ENCODE measurements at places on chromosomes 7 and 10.

- DNase-seq: no peak
Observed at GRCh38 chr10:90929179-90929578, 8.3 kb upstream of the ANKRD1 start.

GRCh38 chr7:47179812-47180515 is 401.9 kb downstream of the TNS3 start:
- no peak for DNase-seq

- no peak for DNase-seq
Observed at GRCh38 chr7:40525764-40526163, 391.0 kb downstream of the SUGCT start.

DNA sequence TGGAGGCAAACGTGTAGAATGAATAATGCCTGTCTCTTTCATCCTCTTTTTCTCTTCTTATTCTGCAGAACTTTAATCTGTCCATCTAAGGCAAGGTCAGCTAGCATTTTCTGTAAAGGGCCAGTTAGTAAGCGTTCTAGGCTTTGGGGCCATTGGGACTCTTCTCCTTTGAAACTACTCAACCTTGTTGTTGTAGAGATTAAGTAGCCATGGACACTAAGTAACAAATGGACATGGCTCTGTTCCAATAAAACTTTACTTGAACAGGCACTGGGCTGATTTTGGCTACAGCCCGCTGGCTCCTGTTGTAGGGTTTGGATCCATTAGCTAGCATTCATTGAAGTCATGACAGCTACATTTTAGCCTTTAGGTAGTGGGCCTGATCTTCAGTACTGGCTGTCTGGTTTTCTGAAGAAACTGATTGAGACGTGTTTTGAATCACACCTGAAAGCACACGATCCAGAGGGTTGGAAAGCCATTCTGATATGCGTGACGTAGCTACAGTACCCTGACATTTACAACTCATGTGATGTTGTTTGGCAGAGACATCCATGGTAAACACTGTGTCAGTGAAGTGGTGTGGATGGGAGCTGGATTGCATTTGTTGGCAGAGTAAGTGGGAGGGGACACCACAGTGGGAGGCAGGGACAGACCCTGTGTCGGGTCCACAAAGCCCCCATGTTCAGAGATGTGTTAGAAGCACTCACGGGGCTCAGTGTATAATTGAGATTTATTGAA is 92.5 kb downstream of the MTPN start:
- DNase-seq: no peak

GRCh38 chr7:23175938-23176337 is 5.9 kb upstream of the NUP42 start:
- DNase-seq: no peak

- no peak for DNase-seq
Observed at GRCh38 chr10:90204956-90205314, 503.5 kb downstream of the KIF20B start.

DNA sequence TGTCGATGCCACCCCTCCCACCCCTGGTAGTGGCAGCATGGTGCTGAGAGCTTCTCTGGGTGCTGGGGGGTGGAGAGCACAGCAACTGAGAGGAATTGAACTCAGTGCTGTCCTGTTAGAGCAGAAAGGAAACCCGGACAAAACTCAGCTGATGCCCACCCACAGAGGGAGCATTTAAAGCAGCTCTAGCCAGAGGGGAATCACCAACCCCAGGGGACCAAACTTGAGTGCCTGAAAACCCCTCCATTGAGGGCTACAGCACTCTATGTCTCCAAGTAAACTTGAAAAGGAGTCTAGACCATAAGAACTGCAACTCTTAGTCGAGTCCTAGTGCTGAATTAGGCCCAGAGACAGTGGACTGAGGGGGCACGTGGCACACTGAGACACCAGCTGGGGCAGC is 16.8 kb upstream of the FOXI2 start:
- no peak for DNase-seq

DNA sequence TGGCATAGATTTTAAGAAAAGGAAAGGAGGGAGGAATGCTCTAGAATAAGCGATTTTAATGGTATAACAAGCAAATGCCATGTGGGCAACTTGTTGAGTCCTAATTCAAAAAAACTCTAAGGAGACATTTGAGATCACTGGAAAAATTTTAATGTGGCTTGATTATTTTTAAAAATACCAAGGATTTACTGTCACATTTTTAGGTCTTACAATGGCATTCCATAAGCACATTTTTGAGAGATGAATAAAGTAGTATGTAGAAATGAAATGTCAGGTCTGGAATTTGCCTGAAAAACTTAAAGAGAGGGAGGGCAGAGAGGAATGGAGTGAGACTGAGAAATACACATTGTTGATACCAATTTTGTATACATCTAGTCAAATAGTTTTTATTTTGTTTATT is 20.3 kb downstream of the NCAPG2 start:
- DNase-seq: no peak

DNA sequence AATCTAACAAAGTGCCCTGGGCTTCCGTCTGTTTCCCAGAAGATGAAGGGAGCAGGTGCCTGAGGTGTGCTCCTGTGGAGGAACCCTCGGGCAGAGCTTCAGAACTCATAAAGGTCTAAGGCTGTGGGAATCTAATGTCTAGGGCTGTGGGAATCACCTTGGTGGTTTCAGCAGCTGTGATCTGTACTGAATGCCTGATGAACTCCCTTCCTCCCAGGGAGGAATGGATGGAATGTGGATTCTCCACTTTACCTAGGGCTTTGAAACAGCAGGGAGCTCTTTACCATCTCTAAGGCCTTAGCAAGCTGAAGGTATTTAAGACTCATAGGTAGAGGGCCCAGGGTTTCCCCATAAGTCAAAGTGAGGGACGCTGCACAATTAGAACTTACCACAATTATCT is 36.0 kb upstream of the SEMA3E start:
- DNase-seq: no peak

- DNase-seq: no peak
Observed at GRCh38 chr10:44517635-44518034, 132.7 kb upstream of the CXCL12 start.

GRCh38 chr10:48708144-48708543 is 23.5 kb downstream of the WDFY4 start:
- DNase-seq: no peak

- no peak for DNase-seq
Observed at GRCh38 chr10:24606021-24606420, 117.7 kb downstream of the ARHGAP21 start.

GRCh38 chr7:5528815-5529442 is 105.3 kb upstream of the TNRC18 start:
- DNase-seq: no peak

GRCh38 chr10:18658271-18659124 is 733 bp upstream of the ARL5B start:
- DNase-seq: no peak

GRCh38 chr7:79308192-79308591 is 145.3 kb downstream of the MAGI2 start:
- DNase-seq: no peak

DNA sequence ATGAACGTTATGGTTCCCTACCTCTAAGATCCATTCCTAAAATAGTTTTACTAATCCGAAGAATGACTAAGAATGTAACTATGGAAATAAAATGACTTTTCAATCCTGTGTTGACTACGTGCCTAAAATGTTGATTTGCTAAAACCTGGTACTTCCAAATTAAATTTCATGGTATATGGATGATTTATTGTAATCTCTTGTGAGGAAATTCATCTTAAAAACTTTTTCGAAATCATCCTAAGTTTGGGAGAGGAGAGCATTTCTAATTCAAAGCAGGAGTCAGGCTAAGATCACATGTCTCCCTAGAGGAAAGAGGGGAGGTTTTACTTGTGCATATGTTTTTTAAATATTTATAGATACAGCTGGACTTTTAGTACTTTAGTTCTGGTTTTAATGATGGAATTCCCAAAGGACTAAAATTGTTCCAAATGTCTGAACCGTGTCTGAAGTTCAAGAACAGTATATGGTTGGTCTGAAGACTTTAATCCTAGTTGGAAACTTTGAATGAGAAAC is 483.9 kb downstream of the AUTS2 start:
- no peak for DNase-seq

- no peak for DNase-seq
Observed at GRCh38 chr10:93417266-93417665, 64.9 kb downstream of the MYOF start.

- no peak for DNase-seq
Observed at GRCh38 chr7:79454361-79454960, 994 bp upstream of the MAGI2 start.

DNA sequence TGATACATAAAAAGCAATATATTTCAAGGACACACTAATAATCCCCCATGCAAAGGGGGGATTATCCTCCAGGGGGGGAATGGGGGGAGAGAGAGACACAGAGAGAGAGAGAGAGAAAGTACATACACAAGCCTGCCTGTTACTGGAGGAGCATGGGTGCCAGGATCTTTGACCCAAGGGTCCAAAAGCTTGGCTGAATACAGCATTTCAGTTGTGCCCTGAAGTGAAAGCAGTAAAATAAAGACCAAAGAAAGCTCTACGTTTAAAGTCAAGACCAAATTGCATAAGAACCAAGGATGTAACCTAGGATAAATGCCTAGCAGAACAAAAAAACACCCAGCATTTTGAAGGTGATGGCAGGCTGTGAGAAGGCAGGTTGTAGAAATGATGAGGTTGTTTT is 27.8 kb upstream of the ITGB8 start:
- DNase-seq: no peak

DNA sequence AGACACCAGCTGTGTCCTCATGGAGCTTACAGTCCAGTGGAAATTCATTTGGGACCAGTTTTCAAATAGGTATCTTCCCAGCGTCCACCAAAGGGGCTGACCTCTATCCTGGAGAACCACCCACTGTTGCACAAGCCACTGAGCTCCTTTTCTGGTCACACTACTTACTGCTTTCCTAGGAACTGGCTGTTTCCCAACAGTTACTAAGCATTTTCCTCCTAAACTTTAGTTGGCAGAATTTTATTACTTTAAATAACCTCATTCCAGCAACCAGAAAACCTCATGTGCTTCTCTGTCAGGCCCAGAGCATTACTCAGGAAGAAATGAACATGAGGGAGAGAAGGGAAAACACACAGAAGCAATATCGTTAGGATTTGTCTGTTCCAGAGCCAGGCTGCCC is 183.1 kb downstream of the GPAM start:
- no peak for DNase-seq

DNA sequence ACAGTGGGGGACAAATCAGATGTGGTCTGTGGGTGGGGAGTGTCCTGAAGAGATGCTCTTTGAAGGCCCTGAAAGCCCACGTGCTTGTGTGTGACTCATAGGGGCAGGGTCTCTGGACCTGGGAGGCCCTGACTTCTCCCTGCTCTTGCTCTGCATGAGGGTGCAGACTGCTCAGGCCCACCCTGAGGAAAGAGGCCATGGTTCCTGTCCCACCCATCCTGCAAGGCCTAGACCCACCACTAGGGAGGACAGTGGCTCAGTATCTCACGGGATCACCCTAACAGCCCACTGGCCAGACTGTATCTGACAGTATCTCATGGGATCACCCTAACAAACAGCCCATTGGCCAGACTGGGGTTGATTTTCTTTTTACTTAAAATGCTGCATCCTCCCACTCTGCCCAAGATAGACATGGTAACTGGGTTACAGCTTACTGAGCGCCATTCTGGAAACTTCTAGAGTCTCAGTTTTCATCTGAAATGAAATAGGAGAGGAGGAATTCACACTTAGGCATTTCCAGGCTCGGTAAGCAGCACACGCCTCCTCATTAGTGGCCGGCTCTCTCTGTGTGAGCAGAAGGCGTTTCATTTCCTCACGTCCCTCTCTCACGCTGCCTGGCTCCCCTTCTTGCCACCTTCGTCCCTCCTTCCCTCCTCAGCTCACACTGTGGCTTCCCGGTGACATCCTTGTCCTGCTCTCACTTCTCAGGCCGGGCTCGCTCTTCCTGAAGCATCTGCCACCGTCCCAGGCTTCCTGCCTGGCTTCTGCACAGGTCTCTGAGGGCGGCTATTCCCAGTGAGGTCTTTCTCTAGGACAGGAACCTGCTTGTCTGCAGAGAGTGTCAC is 242.6 kb downstream of the GLRX3 start:
- DNase-seq: no peak

- DNase-seq: no peak
Observed at GRCh38 chr10:132064082-132064755, 1.5 kb upstream of the JAKMIP3 start.

DNA sequence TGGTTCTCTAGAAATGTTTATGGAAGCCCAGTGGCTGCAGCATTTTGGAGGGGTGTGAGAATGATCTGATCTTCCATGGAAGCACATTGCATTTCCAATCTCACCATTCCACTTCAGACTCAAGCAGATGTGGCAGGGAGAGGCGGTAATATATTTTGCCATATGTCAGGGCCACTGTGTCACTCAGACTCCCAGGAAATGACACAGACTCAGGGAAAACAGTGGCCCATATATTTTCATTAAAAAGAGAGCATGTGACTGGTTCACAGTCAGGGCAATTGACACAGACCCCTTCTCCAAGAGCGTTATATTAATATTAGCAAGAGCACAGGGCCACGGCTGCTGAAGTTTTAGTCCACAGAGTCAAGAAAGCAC is 149.3 kb upstream of the NRP1 start:
- no peak for DNase-seq

DNA sequence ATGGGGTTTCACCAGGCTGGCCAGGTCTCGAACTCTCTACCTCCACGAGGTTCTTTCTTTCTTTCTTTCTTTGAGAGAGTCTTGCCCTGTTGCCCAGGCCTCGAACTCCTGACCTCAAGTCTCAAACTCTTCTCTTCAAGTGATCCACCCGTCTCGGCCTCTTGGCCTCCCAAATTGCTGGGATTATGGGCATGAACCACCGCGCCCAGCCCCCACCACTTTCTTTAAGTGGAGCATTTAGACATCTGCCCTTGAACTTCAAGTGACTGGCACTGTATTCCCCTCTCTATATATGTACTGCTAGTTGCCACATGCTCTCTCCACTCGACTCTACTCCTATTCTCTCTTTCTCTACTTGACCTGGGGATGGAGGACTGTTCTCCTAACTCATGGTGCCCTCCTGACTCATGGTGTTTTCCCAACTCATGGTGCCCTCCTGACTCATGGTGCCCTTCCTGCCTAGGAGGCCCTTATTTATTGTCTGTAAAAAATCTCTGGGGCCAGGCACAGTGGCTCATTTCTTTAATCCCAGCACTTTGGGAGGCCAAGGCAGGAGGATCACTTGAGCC is 19.3 kb upstream of the ACHE start:
- DNase-seq: no peak

DNA sequence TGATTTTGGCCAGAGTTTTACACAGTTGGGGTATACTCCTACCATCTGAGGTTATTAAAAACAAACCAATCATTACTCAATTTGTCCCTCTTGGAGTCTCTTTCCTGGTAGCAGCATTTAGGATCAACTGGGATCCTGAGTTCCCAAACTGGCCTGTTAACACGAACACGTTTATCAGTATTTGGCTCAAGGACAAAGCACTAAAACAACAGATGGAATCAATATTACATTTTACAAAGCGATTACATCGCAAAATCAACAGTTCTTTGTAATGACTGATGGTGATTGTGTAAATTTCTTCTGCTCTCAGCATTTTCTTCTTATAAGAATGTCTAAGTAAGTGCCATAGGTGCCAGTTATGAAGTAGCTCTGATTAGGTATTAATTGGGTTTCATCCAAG is 582.9 kb upstream of the ANKRD30A start:
- DNase-seq: no peak

- DNase-seq: no peak
Observed at GRCh38 chr7:151868396-151869108, 8.4 kb downstream of the PRKAG2 start.

Data from stimulated activated CD8-positive, alpha-beta memory T cell treated with anti-CD3 and anti-CD28 coated beads, Interleukin-4, amount 100 ng/mL, for 1 hour (primary cell).